ENCODE measurements at places on chromosomes 6 and 20.

- no peak for DNase-seq
Measured at GRCh38 chr6:54291738-54292137, 16.5 kb upstream of the TINAG start.

DNA sequence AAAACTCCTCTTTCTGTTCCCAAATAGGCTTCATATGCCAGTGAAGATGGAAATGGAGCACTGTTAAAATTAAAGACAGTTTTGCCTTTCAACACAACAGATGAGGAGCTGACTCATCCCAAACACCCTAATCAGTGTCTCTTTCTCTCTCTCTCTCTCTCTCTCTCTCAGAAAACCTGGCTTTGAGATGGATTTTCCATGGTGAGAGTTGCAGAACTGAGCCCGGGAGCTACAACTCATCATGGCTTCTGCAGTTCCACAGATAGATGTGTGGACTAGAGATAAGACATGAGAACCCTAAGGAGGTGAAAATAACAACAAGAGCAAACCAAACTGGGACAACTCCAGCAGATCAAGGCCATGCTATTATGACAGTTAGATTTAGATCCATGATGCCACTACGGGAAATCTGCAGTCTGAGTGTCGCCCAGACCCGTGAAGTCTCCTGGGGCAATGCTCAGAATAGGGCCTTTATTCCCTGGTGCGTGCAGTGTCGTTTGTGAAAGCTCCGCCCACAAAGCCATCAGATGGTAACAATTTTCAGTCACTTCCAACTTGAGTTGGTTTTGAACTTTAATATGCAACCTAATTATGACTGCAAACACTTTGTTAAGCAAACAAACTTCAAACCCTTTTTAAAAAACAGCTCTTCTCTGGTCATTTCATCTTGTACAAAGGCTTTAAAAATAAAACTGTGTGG, 338.2 kb upstream of the PREP start:
- DNase-seq, result no peak

- no peak for DNase-seq
Measured at GRCh38 chr20:54173653-54174456, at the start of gene CYP24A1. TSS of gene CYP24A1 (minus strand) at chr20:54173986. CDS start at chr20:54173579, 407 bp downstream.

GRCh38 chr6:11198663-11199603, 33.5 kb downstream of the NEDD9 start:
- DNase-seq, result no peak

- DNase-seq, result no peak
Measured at GRCh38 chr20:38311091-38311490, 7.1 kb downstream of the BPI start.

GRCh38 chr6:4162370-4162769, 27.0 kb upstream of the ECI2 start:
- DNase-seq, result no peak

GRCh38 chr6:52497652-52498408, 77.7 kb downstream of the EFHC1 start:
- no peak for DNase-seq

- no peak for DNase-seq
Measured at GRCh38 chr6:146111881-146112450, 83.1 kb downstream of the GRM1 start.

GRCh38 chr20:50015636-50015992, 32.8 kb downstream of the SNAI1 start:
- DNase-seq, result no peak

All from stimulated activated CD4-positive, alpha-beta T cell treated with anti-CD3 and anti-CD28 coated beads, Interleukin-4, amount 100 ng/mL, for 1 hour (primary cell).